ENCODE measurements at places on chromosomes 7 and 10.

DNA sequence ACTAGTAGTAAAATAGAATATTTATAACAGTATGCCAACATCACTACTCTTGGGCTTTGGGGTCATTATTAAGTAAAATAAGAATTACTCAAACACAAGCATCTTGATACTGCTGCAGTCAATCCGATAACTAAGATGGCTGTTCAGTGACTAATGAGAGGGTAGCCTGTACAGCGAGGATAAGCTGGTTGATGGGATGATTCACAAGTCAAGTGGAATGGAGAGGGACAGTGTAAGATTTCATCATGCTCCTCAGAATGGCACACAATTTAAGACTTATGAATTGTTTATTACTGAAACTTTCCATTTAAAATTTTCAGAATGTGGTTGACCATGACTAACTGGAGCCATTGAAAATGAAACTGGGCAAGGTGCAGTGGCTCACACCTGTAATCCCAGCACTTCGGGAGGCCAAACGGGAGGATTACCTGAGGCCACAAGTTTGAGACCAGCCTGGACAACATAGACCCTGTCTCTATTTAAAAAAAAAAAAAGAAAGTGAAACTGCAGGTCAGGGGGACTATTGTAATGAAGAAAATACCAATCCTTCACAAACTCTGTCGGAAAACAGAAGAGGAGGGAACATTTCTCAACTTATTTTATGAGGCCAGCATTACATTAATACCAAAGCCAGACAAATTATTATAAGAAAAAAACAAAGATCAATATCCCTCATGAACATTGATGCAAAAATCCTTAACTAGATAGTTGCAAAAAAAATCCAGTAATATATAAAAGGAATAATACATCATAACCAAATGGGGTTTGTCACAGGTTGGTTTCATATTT, 11.2 kb downstream of the AVL9 start:
- no peak for DNase-seq

GRCh38 chr10:13776861-13777311, 190.1 kb downstream of the PRPF18 start:
- no peak for DNase-seq

- no peak for DNase-seq
These were observed 21.9 kb downstream of the PDCD4 start for GRCh38 chr10:110893559-110894179.

GRCh38 chr10:1539216-1539615, 198.1 kb downstream of the ADARB2 start:
- DNase-seq = no peak

DNA sequence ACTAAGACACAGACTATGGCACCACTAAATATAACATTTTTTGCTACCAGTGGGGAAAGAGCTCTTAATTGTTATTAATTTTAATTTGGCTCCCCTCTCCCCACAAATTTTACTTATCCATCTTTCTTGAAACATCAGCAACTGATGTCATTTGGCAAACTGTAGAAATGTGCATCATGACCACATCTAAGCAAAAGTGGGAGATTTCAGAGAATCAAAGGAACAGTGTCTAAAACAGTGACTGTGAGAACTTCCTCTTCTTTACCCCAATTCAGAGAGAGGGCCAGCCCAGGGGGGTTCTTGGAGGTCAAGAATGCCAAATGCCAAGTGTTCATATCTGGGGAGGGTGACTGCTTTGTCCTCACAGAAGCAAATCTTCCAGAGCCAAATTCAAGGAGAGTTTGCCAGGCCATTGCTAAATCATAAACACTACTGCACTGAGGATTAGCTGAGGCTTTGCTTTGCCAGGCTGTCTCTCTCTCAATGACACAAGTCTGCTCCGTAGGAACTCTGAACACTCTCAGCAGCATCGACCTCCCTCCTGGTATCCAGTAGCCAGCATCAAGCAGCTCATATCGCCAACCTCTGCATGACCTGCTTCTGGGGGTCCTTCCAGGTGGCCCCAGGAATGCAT, 65.6 kb downstream of the ITIH5 start:
- no peak for DNase-seq

DNA sequence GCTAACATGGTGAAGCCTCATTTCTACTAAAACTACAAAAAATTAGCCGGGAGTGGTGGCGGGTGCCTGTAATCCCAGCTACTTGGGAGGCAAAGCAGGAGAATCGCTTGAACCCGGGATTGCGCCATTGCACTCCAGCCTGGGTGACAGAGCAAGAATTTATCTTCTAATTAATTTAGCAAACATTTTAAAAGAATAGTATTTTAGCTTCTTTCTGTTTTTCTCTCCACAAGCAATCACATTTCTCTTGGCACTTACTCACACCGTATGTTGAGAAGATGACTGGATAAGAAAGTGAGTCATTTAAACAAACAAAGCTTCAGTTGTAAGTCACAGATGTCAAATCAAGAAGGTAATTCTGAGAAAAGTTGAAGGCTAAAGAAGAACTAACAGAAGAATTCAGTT, 264.0 kb downstream of the ARL4A start:
- DNase-seq = no peak

- DNase-seq = no peak
These were observed 55.7 kb upstream of the ZRANB1 start for GRCh38 chr10:124886195-124886594.

DNA sequence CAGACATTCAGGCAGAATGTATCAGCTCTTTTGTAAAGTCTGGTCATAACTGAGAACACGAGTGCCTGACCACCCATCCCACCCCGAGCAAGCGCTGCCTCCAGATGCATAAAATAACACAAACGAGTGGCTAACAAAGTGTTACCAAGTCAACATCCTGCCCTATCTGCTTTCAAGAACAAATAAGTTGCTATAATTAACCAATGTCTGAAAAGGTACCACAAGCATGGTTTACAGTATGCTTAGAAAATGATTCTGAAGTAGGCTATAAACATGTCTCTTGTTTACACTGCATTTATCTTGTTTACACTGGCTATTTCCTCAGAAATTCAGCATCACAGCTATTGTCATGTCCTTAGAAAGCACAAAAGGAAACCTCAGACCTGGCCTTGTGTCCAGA, 49.5 kb downstream of the PIK3AP1 start:
- DNase-seq = no peak

GRCh38 chr10:95745501-95745900, 10.5 kb upstream of the ENTPD1 start:
- no peak for DNase-seq

GRCh38 chr10:103968441-103969391, 1.8 kb downstream of the SLK start:
- no peak for DNase-seq

DNA sequence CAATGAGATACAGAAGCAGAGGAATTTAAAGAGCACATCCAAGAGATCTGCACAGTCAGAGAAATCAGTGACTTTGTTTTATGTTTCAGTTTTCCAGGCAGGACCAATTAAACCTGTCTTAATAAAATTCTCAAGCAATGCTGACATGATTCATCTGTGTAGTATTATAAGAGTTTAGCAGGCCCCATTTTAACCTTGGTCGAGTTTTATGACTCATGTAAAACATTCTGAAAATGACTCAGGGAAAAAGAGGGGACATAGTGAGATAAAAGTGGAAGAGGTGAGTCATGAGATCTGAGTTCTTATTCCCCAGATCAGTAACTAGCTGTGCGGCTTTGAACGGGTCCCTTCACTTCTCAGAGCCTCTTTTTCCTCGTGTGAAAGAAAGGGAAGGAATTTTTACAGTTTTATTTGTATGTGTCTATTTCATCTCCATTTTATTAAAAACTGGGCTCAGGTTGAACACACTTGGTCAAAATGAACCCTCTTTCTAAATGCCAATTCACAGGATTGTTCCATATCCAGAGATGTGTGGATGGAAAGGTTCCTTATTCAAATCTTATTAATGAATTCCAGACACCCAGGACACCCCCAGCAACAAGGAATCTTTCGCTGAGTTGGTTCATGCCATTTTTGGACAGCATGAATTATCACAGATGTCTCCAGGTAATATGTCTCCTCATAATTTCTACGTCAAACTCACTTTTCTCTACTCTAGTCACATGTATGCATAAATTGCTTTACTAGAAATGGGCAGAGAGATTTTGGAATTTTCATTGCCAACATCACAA, 143.2 kb downstream of the JAZF1 start:
- DNase-seq = no peak

DNA sequence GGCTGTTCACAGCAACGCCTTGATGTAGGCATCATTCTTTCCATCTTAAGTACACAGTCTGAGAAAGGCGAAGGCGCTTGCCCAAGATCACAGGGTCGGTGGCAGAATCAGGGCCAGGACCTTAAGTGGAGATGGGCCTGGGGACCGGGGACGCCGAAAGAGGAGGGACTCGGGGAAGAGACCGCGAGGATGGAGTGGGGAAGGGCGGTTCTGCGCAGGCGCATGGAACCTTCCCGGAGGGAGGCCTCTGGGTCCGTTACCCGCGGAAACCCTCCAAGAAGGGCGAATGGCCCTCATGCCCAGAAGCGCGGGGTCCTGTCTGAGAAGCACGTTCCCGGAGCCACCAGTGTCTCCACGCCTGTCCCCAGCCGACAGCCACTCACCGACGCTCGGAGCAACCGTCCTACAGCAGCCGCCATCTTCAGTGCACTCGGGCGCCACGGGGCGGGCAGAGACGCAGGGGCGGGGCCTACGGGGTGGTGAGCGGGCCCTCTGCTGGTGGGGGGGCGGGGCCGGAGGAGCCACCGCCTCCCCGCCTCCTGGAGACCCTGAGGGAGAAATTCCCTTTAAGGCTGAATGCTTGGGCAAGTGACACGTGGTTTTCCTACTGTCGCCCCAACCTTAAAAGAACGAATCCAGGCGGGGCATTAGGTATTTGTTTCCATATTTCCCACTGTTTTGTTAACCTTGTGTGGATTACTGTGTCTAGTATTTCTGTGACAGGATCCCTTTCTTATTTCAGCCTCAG, at the start of gene PRDX3:
Gene PRDX3 (minus strand): TSS at position 441 of the 748 bp plus-strand sequence. CDS start 22 bp downstream, at position 419.
- peak; percentile 91 for DNase-seq

DNA sequence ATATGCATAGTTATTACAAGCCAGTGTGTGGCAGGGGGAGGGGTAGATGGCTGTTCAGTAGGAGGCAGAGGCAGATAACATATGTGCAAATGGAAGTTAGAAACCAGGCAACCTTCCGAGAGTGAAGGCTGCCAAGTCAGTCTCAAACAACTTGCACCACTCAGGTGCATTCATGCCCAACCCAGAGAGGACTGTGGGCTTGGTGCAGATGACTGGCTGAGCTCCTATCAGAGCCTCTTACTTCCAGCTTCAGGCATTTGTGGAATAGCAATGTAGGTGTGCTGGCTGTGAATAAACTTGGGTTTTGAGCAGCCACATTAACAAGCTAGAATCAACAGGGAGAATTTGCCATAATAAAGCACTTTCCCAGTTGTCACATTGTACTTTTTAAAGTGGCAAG, 789.8 kb downstream of the PHTF2 start:
- DNase-seq = no peak

GRCh38 chr7:55192723-55193122, 172.4 kb upstream of the LANCL2 start:
- DNase-seq = no peak

GRCh38 chr10:130233426-130233825, 97.2 kb downstream of the GLRX3 start:
- DNase-seq = no peak

DNA sequence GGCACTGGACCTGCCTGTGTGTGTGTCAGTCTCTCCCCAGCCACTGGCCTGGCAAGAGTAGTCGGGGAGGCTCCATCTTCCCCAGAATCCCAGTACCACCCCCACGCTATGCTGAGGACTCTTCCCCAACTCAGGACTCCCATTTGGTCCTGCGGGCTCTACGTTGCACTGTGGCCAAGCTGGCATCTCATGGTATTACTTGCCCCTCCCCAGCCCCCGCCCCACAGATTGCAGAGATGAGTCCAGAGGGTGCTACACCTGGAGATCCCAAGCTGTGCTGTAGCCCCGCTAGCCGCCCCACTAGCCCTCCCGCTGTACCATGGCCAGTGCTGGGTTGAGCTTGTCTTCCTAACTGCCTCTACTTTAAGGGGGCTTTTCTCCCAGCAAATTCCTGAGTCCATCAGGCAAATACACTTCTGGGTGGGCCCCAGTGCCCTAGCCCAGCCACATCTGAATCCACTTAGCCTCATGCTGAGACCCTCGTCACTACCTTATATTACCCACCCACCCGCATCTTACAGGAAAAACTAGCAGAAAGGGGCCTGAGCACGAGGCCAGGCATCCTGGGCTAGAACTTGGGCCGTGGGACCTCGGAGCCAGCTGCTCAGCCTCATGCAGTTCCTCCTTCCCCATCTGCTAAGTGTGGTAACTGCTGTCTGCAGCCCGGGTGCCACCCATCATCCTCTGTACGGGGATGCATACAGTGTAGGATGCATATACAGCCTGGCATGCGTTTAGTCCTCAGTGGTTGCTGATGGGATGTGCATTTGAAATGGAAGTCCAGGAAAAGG, 65.8 kb upstream of the CACUL1 start:
- no peak for DNase-seq
